ENCODE measurements at places on chromosomes 1 and 21. TPM values are rescaled to one million over a fixed set of nuclear protein-coding genes. Genes with fewer than 3 reads are reported as not detected.

DNA sequence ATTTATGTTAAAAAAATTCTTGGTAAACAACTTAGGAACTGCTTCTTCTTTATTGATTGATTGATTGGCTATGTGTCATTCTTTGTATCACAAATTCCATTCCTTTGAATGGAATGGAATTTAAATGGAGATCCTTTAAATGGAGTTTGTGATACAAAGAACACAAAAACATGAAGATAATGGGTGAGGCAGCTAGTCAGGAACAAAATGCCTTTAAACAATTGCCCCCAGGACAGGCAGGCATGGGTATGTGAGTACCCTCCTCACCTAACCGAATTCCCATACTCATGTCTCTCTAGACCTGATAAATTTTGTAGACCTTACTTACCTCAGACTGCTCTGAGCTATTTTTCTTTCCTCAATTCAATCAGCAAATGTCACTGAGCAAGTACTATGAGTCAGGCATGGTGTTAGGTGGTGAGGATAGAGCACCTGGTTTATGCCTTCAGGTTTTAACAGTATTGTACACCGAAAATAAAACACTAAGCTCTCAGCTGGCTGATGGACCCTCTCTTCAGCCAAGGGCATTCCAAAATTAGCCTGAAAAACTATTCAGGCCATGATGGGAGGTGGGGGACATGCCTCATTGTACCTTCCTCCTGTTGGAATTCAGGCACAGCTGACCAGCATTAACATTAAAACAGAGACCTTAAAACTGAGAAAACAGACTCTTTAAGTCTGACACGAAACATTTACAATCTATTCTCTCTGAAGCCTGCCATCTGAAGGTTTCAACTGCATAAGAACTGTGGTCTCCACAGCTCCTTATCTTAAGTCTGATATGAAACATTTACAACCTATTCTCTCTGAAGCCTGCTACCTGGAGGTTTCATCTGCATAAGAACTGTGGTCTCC lies 58.9 kb downstream of the OLFML3 start:
- peaks cover 2% of the 10 kb centered on the region for H3K27me3 ChIP-seq
- DNase-seq = no peak
- H3K4me3 ChIP-seq = no peak overlapping the region
- no peaks in the 10 kb centered on the region for H3K36me3 ChIP-seq

DNA sequence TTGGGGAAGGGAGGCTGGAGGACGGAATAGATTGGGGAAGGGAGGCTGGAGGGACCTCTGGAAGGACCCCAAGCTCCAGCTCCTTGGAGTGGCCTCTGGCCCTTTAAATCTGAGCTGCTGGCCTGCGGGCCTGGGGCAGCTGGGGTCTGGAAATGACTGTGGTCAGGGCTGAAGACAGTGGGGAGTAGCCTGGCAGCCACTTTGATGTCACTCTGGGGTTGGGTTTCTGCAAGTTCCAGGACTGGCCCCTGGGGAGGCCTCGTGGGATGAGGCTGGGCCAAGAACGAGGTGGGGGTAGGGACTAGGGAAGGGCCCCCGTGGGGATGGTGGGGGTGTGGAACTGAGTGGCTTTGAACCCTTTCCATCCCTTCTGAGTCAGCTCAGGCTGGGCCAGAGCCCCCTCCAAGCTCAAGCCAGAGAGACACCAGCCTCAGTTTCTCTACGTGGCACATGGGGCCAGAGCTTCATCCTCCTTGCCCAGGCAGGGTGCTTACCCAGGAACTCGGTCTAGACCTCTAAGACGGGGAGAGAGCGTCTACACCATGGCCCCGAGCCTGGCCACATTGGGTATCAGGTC lies 59.7 kb downstream of the ALPL start:
- H3K4me3 ChIP-seq = no peak overlapping the region
- no peak for DNase-seq
- peaks cover 5% of the 10 kb centered on the region for H3K27me3 ChIP-seq
- H3K4me1 ChIP-seq = no peaks in the 10 kb centered on the region
- no peak overlapping the region for H3K27ac ChIP-seq

DNA sequence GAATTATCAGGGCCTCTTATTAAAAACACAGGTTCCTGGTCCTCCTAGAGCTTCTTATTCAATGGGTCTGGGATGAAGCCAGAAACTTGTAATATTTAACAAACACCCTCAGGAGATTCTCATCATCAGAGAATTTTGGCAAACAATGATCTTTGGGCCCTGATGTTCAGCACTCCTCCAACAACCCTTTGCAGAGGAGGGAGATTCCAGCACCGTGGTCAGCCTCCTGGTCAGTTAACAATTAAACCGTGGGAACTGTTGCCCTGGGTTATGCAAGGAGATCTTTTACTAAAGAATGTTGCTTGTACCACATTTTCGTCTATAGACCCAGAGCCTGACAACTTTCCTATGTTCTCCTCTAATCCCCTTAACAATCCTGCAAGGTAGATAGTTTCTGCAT lies 294.4 kb downstream of the PLPP3 start:
- no peak overlapping the region for H3K27ac ChIP-seq
- H3K4me3 ChIP-seq = no peak overlapping the region
- no peaks in the 10 kb centered on the region for H3K27me3 ChIP-seq

DNA sequence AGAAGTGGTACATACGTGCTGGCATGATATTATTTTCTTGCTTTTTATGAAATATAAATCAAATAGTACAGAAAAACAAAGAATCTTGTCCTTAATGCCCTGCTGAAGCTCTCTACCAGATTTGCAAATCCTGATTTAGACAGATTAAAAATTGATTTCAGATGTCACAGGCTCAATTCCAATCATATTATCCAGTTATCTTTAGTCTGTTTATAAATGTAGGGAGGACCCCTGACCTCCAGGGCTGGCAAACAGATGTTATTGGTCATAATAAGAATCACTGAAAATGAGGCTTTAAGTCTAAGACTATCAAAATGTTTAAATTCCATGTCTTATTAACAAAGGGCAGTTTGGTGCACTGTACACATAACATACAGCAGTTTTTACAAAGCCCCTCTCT lies 62.1 kb downstream of the TP53BP2 start:
- peaks cover 36% of the 10 kb centered on the region for H3K36me3 ChIP-seq
- H3K4me1 ChIP-seq = no peaks in the 10 kb centered on the region
- no peaks in the 10 kb centered on the region for H3K27me3 ChIP-seq
- no peak for DNase-seq
- no peak overlapping the region for H3K4me3 ChIP-seq
- H3K27ac ChIP-seq = no peak overlapping the region

The DNM3 gene
- 1.1 TPM for total RNA-seq

The CDC42BPA gene
- total RNA-seq = 6.0 TPM

DNA sequence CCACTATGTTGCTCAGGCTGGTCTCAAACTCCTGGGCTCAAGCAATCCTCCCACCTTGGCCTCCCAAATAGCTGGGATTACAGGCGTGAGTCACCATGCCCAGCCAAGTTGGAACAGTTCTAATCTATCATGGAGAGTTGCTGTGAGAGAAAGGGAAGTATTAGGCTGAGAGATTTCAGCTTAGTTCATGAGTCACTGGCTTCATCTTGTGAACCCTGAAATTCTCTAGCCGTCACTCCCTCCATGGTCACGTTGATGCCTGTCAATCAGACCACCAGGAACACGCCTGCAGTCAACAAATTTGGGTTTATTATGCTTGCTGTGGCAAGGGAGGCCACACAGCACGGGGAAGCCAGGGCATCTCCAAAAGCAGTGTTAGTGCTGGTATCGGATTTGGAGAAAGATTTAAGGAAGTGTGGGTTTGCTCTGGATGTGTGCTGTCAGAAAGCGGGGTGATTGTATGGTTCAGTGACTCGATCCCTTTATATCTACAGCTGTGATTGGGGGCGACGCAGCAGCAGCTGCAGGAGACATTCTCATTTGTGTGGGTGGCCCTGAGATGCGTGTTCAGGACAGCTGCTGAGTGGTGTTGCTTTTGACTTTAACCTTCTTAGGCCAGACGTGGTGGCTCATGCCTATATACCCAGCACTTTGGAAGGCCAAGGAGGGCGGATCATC lies 18.7 kb downstream of the UQCRHL start:
- H3K27me3 ChIP-seq = peaks cover 6% of the 10 kb centered on the region
- DNase-seq = no peak
- no peaks in the 10 kb centered on the region for H3K36me3 ChIP-seq
- peaks cover 1% of the 10 kb centered on the region for H3K4me1 ChIP-seq

DNA sequence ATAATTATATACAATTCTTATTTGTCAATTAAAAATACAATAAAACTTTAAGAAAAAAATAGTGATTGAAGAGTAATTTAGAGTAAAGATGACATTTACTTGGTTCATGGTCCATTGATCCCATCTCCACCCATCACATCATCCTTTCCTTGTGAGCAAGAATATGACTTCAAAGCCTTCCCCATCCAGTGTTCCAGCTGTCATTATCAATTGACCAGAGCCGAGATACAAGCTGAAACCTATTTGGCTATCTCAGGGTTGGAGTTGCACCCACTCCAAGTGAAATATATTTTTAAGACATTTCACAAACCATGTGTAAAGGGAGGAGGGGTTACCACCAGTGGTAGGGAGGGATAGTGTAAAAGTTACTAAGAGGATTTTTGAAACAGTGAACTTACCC lies 428.9 kb upstream of the C1orf87 start:
- H3K36me3 ChIP-seq = no peaks in the 10 kb centered on the region
- no peaks in the 10 kb centered on the region for H3K4me1 ChIP-seq
- no peaks in the 10 kb centered on the region for H3K27me3 ChIP-seq
- H3K4me3 ChIP-seq = no peak overlapping the region

DNA sequence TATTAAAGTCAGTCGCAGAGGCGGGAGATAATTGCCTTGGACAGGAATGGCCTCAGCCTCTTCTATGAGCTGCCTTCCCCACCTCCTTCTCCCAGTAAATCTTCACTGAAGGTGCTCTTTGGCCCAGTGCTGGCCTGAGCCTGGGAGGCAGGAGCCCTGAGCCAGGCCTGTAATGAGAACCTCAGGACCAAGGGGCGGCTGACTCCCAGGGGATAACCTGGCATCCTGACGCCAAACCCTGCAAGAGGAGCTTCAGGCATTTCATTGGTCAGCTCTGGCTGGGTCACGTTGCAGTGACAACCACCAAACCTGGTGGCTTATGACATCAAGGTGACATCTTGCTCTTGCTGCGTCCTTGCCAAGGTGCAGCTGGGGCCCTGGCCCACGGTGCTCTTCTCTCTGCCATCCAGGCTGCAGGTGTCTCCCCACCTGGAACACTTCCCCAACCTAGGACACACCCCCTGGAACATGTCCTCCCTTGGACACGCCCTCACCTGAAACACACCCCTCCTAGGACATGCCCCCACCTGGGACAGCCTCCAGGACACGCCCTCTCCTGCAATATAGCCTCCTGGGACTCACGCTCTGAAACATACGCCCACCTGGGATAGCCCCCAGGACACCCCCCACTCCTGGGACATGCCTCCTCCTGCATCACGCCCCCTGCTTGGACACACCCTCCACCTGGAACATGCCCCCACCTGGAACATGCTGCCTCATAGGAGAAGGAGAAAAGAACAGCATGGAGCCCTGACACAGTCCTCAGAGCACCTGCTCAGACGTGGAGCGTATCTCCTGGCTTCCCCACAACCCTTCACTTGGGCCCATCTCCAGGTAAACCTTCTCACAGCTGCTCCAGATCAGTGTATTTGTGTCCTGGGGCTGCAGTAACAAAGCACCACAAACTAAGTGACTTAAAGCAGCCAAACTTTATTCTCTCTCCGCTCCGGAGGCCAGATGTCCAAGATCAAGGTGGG lies 333.6 kb downstream of the NPHP4 start:
- H3K4me1 ChIP-seq = no peaks in the 10 kb centered on the region
- no peaks in the 10 kb centered on the region for H3K27me3 ChIP-seq
- no peak overlapping the region for H3K27ac ChIP-seq
- H3K36me3 ChIP-seq = no peaks in the 10 kb centered on the region
- DNase-seq = no peak

The RAB3B gene
- 0.07 TPM for total RNA-seq

The CACHD1 gene
- total RNA-seq = 1.9 TPM

- no peaks in the 10 kb centered on the region for H3K27me3 ChIP-seq
- H3K4me3 ChIP-seq = no peak overlapping the region
- H3K4me1 ChIP-seq = peaks cover 12% of the 10 kb centered on the region
- no peaks in the 10 kb centered on the region for H3K36me3 ChIP-seq
- DNase-seq = no peak
These were observed 36.7 kb downstream of the PAX7 start for GRCh38 chr1:18667333-18667732.

The FCRL3 gene
- 1.1 TPM for total RNA-seq

The RYR2 gene
- total RNA-seq = 0.05 TPM

Data from activated CD4-positive, alpha-beta T cell treated with anti-CD3 and anti-CD28 coated beads for 36 hours (primary cell).